ENCODE measurements at places on chromosomes 4 and X. TPM values are rescaled to one million over a fixed set of nuclear protein-coding genes. Genes with fewer than 3 reads are reported as not detected.

GRCh38 chr4:180434131-180434895 lies 1808.9 kb upstream of the TENM3 start:
- no peak for DNase-seq

GRCh38 chrX:45614853-45615252 lies 414.2 kb upstream of the DIPK2B start:
- DNase-seq = no peak

DNA sequence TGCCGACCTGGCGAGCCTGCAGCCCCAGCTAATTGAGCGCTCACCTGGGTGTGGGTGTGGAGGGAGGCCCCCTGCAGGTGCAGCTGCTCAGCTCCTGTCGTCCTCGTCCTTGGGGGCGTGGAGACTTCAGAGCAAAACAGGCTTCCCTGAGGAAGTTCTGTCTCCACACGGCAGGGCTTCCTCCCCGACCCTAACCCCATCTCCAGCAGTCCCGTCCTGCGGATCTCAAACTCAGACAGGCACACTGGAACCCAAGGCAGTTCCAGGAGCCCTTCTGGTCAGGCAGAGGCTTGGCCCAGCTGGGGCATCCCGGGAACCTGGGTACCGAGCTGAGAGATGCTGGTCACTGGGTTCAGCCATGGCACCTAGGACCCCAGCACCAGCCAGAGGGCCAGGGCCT lies 24.4 kb downstream of the TACC3 start:
- no peak for DNase-seq

- no peak for DNase-seq
These were observed 937 bp downstream of the HELQ start for GRCh38 chr4:83454686-83455085.

- no peak for DNase-seq
These were observed 140.4 kb upstream of the MAD2L1 start for GRCh38 chr4:120207021-120207420.

The PPEF1 gene
- polyA plus RNA-seq = 1.7 TPM

The CCDC120 gene
- 27.3 TPM for polyA plus RNA-seq

The XAGE1A gene
- polyA plus RNA-seq = not detected

The NR0B1 gene
- 0.21 TPM for polyA plus RNA-seq

DNA sequence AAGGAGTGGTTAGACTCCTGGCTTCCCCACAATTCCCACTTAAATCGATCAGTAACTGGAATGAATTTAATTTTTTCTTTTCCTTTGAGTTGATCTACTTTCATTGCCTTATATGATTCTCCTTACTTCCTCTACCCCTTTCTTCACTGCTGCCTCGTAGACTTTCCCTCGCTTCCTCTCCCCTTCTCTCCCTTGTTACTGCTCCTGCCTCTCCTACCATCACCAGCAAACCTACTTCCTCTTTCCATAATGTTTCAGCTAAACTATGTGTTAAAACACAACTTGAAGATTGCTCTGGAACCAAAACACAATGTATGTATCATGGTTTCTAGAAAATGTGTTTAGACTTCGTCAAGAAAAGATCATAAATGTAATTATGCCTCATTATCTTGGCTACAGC lies 132.0 kb upstream of the TET2 start:
- no peak for DNase-seq

DNA sequence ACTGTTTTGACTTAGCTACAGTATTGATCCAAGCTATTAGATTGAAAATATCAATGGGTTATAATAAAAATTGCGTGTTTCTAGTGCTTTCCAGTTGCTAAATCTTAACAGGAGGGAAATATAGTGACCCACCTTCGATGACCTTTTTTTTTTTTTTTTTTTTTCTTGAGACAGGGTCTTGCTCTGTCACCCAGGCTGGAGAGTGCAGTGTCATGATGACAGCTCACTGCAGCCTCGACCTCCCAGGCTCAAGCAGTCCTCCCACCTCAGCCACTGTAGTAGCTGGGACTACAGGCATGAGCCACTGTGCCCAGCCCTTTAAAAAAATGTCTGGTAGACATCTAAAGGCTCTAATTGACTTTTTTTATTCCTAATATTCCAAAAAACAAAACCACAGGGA lies 3.8 kb upstream of the ASB5 start:
- DNase-seq = no peak

DNA sequence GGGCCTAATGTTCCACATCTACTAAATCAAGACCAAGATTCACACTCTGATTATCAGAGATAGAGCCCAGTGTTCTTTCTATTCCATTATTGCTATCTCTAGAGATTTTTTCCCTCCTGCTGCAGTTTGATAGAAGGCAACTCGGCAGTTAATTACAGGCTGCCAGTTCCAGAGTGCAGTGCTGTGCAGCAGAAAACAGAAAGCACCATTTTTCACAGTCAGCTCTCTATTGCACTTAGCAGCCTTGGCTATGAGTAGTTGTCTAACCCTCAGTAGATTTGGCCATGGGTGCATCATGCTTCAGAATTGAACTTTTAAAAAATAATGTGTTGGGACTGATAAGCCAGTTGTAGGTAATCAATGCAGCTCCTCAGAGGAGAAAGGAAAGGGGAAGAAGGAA lies 295.3 kb downstream of the MID1IP1 start:
- DNase-seq = no peak

GRCh38 chrX:6228720-6229119 lies at the start of gene NLGN4X:
Gene NLGN4X, minus strand, starts transcription at chrX:6228867. Its CDS starts 77,401 bp downstream, at chrX:6151466.
- DNase-seq = no peak
